ENCODE measurements at places on chromosomes 5 and 9.

DNA sequence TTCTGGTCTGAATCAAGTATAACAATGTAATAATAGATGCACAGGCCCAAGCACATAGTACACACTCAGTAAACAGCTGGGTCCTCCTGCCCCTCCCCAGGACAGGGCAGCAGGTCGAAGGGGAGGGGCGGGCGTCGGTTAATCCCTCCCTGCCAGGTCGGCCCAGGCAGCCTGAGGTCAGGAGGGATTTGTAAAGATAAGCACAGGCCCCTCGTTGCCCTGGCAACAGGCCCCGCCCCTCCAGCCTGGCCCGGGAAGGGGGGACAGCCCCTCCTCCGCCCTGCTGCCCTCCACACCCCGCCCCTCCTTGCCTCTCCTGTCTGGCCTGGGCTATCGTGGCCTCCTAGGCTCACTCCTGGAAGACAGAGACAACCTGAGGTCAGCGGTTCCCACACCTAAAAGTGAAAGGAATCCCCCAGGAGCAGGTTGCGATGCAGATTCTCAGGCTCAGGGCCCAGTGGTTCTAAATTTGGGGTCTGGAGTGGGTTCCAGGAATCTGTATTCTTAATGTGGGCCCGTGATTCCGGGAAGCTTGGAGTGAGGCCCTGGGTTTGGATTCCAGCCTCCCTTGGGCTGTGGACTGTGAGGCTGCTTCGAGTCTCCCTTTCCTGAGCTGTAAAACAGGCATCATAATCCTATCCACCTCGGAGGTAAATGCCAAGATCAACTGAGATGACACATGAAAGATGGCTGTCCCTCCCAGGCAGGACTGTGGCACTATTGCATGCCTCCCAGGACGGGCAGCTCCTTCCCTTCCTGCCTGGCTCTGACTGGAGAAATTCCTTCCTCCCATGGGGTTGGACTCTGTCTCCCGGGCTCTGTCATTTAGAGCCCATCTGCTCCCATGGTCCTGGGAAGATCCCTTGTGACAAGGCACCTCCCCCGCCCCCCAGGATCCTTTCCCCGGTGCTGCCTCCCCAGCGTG, 4.4 kb downstream of the CRB2 start:
- peak; percentile 35 for DNase-seq

DNA sequence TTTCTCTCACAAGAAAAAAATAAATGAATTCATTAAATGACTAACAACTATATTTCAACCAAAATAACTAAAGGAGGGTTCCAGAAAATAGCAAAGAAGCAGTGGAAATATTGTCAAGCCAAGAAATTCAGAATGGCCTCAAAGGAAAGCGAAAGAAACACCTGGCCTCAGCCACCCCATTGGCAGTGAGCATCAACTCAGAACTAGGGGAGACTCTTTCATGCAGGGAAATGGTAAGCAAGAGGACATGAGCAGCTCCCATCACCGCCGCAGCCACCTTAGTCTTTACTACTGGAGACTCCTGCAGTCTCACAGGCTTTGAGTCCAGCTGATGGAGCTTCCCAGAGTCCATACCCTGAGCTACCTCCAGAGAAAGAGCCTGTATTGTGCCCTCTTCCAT, 343.9 kb upstream of the GRAMD2B start:
- no peak for DNase-seq

GRCh38 chr9:37337301-37337890, 85.1 kb upstream of the GRHPR start:
- no peak for DNase-seq

- no peak for DNase-seq
These were observed 465.7 kb upstream of the DMAC1 start for GRCh38 chr9:8265281-8265680.

DNA sequence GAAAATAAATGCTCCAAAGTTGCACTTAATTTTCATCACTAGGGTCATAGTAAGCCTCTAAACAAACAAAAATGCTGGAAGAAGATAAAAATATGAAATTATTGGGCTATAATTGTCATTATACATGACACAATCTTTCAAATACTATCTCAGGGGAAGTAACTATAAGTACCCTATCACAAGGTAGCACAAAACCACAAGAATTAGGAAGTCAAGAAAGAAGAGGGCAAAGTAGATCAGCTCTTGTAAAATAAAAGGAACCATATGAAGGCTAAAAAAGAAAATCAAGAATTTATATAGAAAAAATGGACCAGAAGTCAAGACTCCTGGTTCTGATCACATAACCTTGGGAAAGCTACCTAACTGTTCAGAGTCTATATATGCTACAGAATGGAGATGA, 48.1 kb downstream of the DIAPH1 start:
- no peak for DNase-seq

GRCh38 chr5:8749556-8749955, 796.3 kb downstream of the SEMA5A start:
- DNase-seq, result no peak

GRCh38 chr9:100058699-100059579, 39.9 kb downstream of the ERP44 start:
- DNase-seq, result no peak

- DNase-seq, result no peak
These were observed 94.0 kb downstream of the COL5A1 start for GRCh38 chr9:134735441-134736175.

DNA sequence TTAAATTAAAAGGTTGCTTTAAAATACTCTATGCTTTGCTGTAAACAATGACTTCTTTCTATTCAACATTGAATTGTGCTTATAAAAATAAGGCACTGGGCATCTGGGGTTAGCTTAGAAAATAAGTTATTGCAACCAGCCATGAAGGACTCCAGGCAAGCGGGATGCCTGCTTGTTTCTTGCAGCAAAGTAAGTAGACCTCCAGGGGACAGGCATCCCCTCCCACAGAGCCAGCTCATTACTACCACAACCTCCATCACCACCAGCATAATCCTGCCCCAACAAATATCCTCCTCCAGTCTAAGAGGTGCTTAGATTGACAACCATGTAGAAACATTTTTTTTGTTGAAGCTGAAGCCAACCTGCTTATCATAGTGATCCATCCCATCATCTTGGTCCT, 190.4 kb downstream of the TARS1 start:
- DNase-seq, result no peak

DNA sequence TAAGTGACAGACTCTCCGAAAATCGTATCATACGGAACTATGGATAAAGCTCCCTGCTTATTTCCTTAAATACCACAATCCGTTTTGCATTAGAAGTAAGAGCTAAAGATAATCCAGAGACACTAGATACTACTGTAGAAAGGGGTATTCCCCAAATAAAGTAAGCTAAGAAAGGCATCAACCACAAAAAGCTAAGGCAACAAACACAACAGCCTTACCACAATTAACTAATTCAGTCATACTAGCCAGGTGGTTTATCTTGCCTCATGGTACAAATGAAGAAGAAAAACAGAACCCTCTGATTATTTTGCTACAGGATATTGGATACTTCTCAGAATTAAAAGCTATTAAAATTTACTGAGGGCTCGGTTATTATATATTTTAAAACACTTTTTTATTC, 14.1 kb downstream of the ERP44 start:
- DNase-seq, result no peak

- no peak for DNase-seq
These were observed 133.3 kb upstream of the ADRA1B start for GRCh38 chr5:159782995-159783300.

GRCh38 chr5:39980056-39980455, 555.3 kb upstream of the DAB2 start:
- no peak for DNase-seq

DNA sequence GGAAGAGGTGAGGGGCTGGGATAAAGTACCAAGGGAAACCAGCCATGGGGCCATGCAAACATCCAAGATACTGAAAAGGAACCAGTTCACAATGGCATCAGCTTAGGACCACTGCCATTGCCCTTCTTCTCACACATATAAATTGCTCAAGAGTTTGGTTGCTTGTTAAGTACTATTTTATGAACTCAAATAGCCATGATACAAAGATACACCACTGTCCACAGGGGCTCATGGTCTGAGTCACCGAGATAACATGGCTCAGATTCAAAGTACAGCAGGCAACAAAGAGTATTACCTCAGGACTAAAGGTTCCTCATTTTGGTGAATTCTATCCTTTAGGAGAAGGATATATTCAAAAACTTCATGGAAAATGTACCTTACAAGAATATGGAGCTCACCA, 55.6 kb downstream of the FANCC start:
- no peak for DNase-seq

GRCh38 chr9:112020680-112021596, 124.3 kb downstream of the UGCG start:
- no peak for DNase-seq

DNA sequence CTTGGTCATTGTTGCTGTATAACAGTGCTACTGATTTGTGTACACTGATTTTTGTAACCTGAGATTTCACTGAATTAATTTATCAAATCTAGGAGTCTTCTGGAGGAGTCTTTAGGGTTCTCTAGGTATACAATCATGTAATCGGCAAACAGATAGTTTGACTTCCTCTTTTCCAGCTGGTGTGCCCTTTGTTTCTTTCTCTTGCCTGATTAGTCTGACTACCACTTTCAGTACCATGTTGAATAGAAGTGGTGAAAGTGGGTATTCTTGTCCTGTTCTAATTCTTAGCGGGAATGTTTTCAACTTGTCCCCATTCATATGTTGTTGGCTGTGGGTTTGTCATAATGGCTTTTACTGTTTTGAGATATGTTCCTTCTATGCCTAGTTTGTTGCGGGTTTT, 24.7 kb upstream of the RANBP6 start:
- DNase-seq, result no peak

GRCh38 chr5:154109416-154110106, 70.8 kb downstream of the MFAP3 start:
- no peak for DNase-seq

- DNase-seq, result no peak
These were observed 32.7 kb downstream of the FAM13B start for GRCh38 chr5:138000102-138000723.

DNA sequence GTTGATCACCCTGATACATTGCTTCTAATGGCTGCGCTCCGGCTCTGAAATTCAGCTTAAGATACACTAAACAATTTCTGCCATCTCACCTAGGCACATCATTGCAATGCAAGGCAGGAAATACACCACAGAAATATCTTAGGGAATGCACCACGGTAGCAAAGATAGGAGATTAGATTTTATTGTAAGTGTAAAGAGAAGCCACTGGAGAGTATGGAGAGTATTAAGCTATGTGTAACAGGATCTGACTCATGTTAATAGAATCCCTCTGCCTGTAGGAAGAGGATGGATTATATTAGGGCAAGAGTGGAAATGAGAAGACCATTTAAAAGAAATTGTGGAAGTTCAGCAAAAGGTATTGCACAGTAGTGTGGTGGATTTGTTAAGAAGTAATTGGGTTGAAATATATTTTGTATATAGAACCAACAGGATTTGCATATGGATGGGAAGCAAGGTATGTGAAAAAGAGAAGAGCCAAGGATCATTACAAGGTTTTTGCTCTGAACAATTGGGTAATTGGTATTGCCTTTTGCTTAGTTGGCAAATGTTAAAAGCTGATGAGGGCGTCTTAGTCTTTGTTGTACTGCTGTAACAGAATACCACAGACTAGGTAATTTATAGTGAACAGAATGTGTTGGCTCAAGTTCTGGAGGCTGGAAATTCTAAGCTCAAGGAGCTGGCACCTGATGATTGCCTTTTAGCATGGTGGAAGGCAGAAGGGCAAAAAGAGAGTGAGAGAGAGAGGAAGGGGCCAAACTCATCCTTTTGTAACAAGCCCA, 636.1 kb downstream of the PSAT1 start:
- DNase-seq, result no peak

- DNase-seq, result no peak
These were observed 628 bp downstream of the HOMER1 start for GRCh38 chr5:79513308-79513703.

DNA sequence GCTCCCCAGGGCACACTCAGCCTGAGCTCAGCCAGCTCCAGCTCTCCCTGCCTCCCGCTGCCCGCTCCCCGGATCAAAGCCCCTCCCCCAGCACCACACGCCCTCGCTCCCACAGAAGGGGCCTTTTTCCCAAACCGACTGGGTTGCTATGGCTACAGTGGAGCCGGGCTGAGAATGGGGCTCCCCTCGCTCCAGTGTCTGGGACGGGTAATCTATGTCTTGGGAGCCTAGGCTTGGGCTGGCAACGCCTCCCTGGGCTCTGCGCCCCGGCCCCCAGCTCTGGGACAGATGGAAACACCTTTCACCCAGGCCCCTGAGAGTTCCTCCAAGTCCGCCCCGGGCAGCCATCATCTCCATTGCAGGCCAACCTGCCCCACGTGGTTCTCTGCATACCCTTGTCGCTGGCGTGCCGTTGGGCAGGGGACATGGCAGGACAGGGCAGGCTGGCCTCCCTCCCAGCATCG, 29.6 kb downstream of the NOTCH1 start:
- DNase-seq, result no peak

DNA sequence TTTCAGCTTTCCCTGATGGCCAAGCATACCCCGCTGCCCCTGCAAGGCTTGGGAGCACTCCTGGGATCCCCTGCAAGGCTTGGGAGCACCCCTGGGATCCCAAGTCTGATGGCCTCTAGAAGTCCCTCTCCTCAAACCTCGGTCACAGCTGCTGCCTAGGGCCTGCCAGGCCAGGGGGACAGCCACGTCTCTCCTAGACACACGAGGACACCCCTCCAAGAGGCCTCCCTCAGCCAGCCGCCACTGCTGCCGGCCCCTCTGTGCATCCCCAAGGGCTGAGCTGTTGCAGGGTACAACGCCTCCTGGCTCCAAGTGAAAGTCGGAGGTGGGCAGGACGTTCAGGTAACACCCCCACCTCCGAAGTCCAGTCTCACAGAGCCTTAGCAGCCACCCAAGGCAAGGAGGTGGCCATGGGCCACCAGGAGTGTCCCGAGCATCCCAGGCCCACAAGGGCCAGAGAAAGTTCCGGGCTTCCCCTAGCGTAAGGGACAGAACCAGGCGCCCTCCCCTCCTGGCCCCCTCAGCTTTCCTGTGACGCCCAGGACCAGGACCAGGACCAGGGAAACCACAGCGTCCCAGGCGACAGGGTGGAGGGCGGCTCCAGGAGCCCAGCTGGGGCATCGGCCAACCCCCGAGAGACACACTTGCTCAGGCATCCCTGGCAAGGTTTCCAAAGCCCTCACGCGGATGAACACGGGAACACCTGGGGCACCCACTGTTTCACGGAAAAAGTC, 17.3 kb upstream of the SLC12A7 start:
- DNase-seq, result no peak

- no peak for DNase-seq
These were observed 46.1 kb downstream of the DCP2 start for GRCh38 chr5:113022661-113023060.

DNA sequence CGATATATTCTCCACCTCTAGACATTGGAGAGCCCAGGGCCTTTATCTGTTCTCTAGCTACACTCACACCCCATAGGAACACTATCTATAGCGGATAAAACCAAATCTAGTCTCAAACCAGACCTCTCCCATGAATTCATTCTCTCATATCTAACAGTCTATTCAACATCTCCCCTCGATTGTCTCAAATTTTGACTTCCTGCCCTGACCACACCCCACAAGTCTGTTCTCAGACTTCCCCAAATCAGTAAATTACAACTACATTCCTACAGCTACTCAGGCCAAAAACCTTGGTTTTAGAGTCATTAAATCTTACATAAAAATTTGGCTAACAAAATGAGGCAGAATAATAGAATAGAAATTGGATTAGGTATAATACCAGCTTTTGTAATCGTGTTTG, 12.5 kb upstream of the SLC1A3 start:
- no peak for DNase-seq

- DNase-seq, result no peak
These were observed 1.8 kb downstream of the PDLIM4 start for GRCh38 chr5:132259069-132259851.

GRCh38 chr9:89592963-89593726, 11.7 kb upstream of the GADD45G start:
- DNase-seq, result peak; percentile 41
